ENCODE measurements at places on chromosomes 5 and 9.

DNA sequence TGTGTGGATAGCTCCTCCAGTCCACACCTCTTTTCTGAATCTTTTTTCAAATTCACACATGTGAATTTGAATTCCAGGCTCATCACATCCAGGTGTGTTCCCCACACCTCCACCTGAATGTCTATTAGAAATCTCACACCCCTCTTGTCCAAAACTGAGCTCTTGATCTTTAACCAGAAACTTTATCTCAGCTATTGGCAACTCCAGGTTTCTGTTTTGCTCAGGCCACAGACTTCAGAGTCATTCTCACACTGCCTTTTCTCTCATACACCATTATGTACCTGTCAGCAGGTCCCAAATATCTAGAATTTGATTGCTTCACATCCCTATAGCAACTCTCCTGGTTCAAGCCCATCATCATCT is 11.6 kb downstream of the NIPSNAP3B start:
- no peak for DNase-seq

GRCh38 chr5:127615916-127616315 is 33.0 kb upstream of the CTXN3 start:
- no peak for DNase-seq

DNA sequence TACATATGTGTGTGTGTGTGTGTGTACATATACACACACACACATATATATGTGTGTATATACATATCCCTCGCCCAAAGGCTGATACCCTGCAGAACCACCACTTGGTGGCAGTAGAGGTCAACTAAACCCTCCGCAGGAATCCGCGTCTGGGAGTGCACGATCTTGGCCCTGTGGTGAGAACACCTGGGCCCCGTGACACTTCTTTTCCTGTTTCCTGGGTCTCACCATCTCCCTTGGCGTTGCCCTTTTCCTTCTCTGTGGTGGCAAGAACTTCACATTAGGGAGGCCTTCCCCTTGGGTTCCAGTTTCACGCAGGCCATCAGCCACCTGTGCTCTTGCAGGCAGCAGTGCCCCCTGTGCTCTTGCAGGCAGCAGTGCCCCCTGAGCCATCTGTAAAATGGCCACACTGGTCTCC is 8.2 kb downstream of the IL9 start:
- peak; percentile 38 for DNase-seq

DNA sequence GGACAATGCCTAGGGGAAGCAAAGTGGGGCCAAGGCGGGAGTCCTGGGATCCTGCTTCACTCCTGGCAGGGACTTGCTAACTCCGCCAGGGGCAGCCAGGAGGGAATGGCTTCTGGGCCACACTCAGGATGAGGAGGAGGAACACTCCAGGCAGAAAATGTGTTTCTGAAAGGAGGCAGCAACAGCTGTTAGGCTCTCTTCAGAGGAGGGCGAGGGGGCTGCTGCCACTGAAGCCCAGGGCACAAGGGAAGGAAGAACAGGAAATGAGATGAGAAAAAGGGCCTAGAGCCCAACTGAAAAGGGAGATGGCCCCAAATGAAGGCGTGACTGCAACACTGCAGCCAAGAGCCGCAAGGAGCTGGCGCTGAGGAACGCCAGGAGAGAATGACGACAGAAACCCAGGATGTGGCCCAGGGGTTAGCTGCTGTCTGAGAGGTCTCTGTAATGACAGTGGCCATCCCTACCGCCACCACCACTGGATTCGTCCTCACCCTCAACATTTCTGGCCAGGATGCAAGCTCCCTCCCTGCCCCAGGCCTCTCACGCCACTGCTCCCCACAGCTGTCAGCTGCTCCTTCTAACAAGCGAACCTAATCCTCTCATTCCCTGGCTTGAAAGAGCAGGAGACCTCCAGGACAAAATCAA is 15.8 kb downstream of the PSMB7 start:
- DNase-seq: no peak

GRCh38 chr5:59829386-59829785 is 64.1 kb downstream of the PDE4D start:
- no peak for DNase-seq

DNA sequence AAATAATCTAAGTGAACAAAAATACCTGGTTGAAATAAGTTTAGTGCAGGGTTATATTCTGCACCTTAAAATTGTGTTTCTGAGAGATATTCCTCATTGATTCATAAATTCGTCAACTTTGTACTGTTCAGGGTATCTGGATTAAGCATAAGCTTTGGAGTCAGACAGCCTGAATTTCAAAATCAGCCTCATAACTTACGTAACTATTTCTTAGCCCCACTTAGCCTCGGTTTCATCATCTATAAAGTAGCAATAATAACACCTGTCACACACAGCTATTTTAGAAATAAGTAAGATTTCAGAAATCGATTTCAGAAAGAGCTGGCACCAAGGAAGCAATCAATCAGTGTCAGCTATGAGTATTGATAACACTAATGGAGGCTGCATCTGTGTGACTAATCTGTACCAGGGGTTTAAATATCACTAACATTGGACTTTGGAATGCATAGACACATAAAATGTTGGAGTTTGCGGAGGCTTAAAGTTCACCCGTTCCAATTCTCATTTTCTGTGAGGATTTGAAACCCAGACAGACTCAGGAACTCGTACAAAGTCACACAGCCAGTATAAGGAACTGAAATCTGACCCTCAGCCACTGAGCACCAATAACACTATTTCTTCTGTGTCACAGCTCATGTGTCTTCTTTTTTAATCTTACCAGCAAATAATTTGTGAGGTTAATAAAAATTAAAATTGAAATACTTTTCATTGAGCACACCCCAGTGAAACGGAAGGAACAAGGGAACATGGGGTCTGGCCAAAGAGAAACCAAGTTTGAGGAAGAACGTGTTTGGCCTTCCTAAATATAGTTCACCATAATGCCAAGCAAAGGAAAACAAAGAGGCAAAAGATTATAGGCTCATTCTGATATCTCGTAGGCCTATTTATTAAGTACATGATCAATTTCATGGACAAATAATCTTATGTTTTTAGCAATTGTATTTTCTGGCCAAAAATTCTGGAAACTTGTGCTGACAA is 194.4 kb upstream of the PTGER4 start:
- no peak for DNase-seq

DNA sequence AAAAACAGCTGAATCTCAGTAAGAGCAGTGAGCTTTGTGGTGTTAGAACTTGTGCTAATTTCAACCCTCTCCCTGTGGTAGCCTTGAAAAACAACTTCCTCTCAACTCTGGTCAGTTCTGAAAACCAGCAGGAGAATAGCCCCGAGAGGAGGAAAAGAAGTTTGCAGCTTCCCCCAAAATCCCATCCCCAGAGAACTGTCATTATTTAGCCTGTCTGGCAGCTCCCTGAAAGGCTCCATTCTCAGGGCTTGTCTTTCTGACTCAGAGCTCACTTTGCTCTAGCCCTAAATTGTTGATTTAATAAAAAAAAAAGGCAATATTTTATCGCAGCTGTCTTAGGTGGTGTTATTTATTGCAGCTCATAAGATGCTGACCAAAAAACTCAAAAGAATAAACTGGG is 11.4 kb upstream of the SLC45A2 start:
- no peak for DNase-seq

DNA sequence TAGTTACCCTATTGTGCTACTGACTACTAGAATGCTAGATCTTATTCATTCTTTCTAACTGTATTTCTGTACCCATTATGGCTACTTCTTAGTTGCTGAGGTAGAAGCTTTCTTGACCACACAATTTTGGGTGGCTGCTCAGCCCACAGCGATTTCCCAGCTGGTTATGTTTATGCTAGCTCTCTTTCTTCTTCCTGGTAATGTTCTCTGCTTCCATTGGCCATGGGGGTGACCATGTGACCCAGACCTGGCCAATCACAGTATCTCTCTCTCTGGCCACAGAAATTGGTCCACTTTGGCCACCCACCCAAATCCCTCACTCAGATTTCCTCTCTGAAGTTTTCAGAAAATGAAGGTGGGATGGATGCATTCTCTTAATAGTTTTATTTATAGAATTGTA is 427.9 kb upstream of the CLINT1 start:
- DNase-seq: no peak

DNA sequence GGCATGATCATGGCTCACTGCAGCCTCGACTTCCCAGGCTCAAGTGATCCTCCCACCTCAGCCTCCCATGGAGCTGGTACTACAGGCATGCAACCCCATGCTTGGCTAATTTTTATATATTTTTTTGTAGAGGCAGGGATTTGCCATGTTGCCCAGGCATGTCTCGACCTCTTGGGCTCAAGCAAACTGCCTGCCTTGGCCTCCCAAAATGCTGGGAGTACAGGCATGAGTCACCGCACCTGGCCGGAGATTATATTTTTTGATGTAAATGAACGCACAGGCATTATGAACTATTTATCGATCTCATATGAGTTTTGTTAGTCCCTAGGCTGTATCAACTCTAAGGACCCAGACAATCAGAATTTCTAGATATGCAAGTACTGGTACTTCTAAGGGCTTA is 25.5 kb upstream of the CEP120 start:
- no peak for DNase-seq

DNA sequence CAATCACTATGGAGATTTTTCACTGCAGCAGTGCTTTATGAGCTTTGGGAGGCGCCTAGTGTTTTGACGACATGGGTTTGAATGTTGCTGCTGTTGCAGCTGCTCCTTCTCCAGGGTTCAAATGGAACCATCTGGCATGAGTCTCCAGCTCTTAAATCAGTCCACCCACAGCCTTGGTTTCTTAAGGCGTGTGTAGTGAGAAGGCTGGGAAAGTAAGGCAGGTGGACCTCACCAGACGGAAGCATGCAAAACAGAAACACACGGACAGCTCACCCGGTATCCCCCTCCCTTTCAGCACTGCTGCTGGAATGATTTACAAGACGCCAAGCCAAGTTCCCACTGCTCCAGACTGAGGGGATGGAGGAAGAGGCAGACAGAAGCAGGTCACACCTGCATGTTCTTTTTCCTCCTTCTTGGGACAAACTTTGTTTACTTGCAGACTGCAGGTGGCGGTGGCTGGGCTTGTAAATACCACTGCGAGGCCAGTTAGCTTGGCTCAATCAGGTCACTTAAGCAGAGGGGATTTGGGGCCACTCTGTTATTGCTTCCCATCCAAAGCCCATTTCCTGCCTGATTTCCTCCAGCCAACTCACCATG is 47.4 kb downstream of the ADAM19 start:
- DNase-seq: no peak

DNA sequence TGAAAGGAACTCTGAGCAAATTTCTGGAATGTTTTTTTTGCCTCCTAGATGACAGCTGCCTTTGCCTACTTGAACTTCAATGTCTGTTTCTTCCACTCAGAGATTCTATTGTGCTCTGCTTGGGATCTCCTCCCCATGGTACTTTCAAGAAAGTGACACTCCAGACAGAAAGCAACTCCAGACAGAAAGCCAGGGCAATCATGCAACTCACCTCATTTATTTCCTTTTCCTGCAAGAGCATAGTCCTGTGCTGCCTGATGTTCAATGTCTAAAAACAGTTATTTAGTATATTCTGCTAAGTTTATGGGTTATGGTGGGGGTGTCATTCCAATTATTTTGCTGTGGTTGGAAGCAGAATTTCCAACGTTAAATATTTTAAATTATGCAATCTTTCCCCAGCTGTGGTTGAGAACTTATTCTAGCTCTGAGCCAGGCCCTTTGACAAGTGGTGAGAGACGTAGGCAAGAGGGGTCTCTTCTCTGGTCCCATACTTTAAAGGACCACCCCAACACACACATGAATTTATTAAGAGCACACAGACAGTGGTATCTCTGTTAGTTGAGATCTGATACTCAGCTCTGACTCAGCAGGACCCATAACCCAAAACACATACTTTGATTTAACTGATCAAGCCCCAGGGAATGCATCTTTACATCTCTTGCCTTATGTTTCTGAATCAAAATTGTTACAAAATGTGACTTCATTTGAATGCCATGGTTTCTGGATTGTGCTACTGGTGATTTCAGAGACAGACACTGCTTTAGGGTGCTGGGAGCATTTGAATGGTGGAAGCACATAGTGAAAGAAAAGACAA is 39.5 kb upstream of the MAMDC2 start:
- no peak for DNase-seq

- no peak for DNase-seq
Measured at GRCh38 chr5:86542532-86542931, 75.2 kb upstream of the COX7C start.

DNA sequence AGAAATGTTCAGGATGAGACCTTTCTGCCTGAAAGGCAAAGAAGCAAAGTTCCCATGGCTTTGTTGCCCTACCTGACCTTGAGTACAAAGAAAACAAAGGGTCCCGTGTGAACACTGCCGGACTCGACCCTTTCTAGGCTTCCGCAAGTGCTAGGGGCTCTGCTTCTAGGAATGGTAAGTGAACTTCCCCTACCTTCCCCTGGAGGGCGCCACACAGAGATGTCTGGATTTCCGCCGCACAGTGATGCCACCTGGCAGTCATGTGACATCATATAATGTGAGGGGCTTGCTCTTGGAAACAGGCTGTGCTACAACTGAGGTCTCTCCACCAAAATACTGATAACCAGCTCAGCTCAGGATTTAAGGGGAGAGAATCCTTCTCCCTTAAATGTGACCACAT is 56.6 kb downstream of the HSD17B3 start:
- no peak for DNase-seq

DNA sequence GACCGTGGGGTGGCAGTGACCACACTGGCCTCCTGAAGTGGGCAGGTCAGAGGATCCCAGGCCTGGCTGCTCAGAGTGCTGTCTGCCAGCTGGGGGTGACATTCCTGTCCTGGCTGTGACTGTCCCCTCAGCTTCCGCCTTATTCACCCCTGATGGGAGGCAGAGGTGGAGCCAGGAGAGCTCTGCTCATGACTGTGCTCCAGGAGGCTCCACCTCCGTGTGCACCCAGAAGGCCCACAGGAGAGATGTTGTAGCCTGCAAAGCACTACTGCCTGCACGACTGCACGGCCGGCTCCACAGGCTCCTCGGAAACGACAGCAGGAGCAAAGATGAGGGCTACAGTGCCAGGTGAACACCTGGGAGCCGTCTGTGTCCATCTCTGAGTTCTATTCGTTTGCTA is 60.9 kb downstream of the ROPN1L start:
- DNase-seq: no peak
